Sigmoid colon (tissue), 7 donors: ENCODE measurements at places on chromosomes 5 and 9. TPM values are rescaled to one million over a fixed set of nuclear protein-coding genes. Genes with fewer than 3 reads are reported as not detected.

DNA sequence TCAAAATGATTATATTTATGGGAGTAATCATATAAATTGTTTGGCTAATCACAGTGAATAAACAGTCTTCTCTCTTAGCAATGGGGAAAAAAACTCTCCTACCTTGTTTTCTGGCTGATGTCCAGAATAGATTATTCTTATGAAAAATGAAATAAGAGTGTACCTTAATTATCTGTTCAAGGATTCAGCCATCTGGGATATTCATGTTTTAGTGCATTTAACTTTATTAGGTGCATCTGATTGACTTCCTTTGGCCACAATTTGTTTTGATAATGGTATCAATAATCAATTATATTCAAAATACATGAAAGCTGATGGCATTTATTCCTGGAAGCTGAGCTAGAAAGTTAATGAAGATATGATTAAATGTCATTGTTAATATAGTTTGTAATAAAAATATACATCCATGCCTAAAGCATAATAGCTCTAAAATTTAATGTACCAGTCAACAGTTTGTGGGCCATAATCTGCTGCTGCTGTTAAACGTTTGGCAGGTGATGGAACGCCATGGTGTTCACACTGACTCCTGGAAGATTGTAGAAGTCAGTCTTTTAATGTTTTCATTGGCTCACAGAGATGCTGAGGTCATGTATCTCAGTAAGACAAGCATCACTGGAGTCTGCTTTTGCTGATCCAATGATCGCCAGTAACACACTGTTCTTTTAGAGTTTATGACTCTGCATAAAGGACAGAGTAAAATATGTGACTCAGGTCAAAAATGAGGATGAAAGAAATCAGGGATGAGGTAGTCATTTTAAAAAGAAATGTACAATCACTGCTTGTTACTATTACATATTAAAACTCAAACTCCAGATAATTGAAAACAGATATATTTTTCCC lies 105.8 kb downstream of the ISL1 start:
- no peaks in the 10 kb centered on the region for H3K4me1 ChIP-seq
- H3K4me3 ChIP-seq = no peak overlapping the region
- H3K27ac ChIP-seq = no peak overlapping the region
- H3K36me3 ChIP-seq = no peaks in the 10 kb centered on the region
- no peak for DNase-seq

- no peaks in the 10 kb centered on the region for H3K27me3 ChIP-seq
- DNase-seq = no peak
- no peaks in the 10 kb centered on the region for H3K36me3 ChIP-seq
- H3K4me1 ChIP-seq = peaks cover 13% of the 10 kb centered on the region
- H3K27ac ChIP-seq = peak overlapping the region; percentile 44
Measured at GRCh38 chr9:656926-657568, 184.4 kb upstream of the DMRT1 start.

DNA sequence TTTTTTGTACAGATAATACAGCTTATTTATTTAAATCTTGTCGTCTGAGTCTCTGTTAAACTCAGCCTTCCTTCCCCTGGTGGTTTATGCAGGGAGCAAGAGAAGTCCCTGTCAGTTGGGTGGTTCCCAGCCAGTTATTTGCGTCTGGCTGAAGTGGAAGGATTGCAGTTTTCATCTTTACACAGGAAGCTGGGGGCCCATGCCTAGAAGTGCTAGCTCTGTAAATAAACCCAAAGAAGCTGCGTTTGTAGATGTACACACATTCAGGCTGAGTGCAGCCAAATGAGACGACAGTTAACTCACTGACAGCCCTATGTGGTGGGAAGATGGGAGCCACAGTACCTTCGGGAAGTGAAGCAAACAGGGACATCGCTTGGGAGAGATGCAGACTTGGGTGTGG lies 122.1 kb downstream of the SAXO1 start:
- DNase-seq = no peak
- no peaks in the 10 kb centered on the region for H3K36me3 ChIP-seq
- no peak overlapping the region for H3K27ac ChIP-seq
- H3K27me3 ChIP-seq = no peaks in the 10 kb centered on the region
- H3K4me3 ChIP-seq = no peak overlapping the region
- H3K4me1 ChIP-seq = no peaks in the 10 kb centered on the region

DNA sequence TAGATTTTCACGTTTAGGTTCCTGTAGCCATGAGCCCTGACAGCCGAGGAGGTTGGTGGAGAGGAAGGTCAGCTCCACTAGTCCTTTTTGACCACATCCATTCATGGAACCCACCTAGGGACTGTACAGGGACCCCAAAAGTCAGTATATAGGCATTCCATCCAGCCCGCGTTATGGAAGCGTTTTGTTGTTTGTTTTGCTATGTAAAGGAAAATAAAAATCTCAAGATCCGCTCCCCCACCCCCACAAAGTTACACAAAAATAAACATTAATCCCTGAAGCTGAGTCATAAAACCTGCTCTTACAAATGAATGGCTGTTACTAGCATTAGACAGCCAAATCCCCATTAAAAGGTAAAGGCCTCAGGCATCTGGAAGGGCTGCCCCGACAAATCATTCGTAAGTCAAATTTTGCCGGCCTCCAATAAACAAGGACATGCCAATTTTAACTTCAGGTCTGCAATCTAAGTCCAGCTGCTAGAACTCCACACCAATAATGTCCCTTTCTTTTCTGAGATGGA lies 292.9 kb downstream of the MED10 start:
- no peaks in the 10 kb centered on the region for H3K36me3 ChIP-seq
- no peaks in the 10 kb centered on the region for H3K27me3 ChIP-seq
- H3K4me1 ChIP-seq = no peaks in the 10 kb centered on the region
- no peak for DNase-seq
- no peak overlapping the region for H3K4me3 ChIP-seq

DNA sequence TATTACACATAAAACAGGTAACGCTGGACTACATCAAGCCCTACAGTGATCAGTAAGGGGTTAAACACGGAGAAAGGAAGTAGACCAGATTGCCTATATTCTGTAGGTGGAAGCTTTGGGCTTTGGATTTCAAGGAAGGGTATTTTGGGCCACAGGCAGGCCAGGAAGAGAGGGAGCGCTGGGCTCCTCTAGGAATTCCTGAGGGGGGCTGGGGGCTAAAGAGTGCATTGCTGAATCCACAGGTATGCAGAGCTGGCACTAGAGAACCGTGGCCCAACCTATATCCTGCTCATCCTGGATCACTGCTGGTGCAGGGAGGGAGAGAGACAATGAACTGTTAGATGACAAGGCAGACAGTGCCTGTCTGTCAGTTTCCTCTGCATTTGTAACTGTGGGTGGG lies 367.1 kb downstream of the CSNK1G3 start:
- H3K27ac ChIP-seq = no peak overlapping the region
- DNase-seq = no peak
- H3K4me3 ChIP-seq = no peak overlapping the region
- no peaks in the 10 kb centered on the region for H3K4me1 ChIP-seq
- no peaks in the 10 kb centered on the region for H3K27me3 ChIP-seq

- peak; percentile 81 for DNase-seq
- peaks cover 37% of the 10 kb centered on the region for H3K36me3 ChIP-seq
- no peak overlapping the region for H3K4me3 ChIP-seq
- peaks cover 76% of the 10 kb centered on the region for H3K4me1 ChIP-seq
- H3K27ac ChIP-seq = peak overlapping the region; percentile 99
- no peaks in the 10 kb centered on the region for H3K27me3 ChIP-seq
Measured at GRCh38 chr9:36154331-36154952, 14.7 kb upstream of the CCIN start.

DNA sequence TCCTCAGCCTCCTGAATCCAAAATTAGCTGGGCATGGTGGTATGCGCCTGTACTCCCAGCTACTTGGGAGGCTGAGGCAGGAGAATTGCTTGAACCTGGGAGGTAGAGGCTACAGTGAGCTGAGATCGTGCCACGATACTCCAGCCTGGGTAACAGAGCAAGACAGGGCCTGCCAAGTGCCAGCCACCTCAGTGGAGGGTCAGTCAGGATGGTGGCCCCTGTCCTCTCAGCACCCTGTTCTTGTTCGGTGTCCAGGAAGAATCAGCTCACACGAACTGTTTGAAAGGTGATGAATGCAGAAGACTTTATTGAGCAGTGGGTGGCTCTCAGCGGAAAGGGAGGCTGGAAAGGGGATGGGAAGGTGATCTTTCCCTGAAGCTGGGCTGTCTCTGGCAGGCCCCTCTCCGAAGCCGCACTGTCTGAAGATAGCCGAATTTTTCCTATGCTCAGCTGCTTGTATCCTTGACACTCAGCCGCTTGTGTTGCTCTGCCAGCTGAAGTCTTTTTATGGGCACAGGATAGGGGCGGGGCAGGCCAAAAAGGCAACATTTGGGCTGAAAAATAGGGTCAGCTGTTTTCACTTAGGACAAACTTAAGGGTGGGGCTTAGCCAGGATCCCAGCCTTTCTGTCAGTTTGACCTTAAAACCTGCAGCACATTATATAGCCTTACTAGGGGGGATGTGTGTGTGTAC lies 50.9 kb downstream of the UBE2R2 start:
- H3K36me3 ChIP-seq = no peaks in the 10 kb centered on the region
- no peaks in the 10 kb centered on the region for H3K4me1 ChIP-seq
- peak; percentile 78 for DNase-seq

GRCh38 chr9:114334490-114334889 lies 4.8 kb downstream of the ORM2 start:
- DNase-seq = no peak
- no peaks in the 10 kb centered on the region for H3K4me1 ChIP-seq
- no peaks in the 10 kb centered on the region for H3K27me3 ChIP-seq
- H3K36me3 ChIP-seq = peaks cover 9% of the 10 kb centered on the region
- H3K27ac ChIP-seq = no peak overlapping the region

DNA sequence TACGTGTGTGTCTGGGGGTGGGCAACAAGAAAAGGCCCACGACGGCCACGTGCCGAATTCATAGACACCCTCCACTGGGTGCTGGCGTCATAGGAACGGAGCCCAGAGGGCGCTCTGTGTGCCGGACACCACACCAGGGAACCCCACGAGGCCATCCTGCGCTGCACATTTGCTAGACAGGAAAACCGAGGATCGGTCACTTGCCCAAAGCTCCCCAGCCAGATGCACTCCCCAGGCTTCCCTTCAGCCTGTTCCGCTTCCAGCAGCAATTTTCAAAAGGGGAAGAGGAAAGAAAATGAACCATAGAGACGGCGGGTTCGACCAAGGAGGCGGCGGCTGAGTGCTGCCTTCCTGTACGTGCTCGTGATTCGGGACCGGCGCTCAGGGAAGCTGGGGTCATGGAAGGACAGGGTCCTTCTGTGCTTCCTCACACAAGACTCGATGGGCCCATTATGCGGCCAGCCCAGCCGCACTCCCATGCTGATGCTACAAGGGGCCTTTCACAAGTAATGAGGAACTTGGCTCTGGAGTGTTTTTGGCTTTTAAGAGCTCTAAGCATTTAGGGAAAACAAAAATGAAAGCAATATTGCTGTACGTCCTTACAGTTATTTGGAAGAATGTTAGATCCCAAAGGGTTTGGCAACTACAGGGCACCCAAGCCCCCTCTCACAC lies 124.6 kb upstream of the SARDH start:
- H3K4me3 ChIP-seq = no peak overlapping the region
- no peaks in the 10 kb centered on the region for H3K36me3 ChIP-seq
- peak; percentile 84 for DNase-seq

WNK2 gene
- 19.0 TPM for polyA plus RNA-seq

ELAVL2 gene
- not detected for polyA plus RNA-seq

INSL4 gene
- not detected for polyA plus RNA-seq

CXXC5 gene
- polyA plus RNA-seq = 28.1 TPM

PNPLA7 gene
- 9.5 TPM for polyA plus RNA-seq

HRCT1 gene
- polyA plus RNA-seq = 88.5 TPM
